ENCODE measurements at places on chromosomes 2 and 18.
A peak's percentile ranks its signal among the peaks of the same experiment; 100 is the strongest.

GRCh38 chr2:128925631-128926030 lies 607.0 kb upstream of the HS6ST1 start:
- DNase-seq = no peak

GRCh38 chr2:202610380-202610779 lies 24.4 kb upstream of the FAM117B start:
- no peak for DNase-seq

GRCh38 chr18:24396082-24396633 lies 1.5 kb downstream of the OSBPL1A start:
- no peak for DNase-seq

DNA sequence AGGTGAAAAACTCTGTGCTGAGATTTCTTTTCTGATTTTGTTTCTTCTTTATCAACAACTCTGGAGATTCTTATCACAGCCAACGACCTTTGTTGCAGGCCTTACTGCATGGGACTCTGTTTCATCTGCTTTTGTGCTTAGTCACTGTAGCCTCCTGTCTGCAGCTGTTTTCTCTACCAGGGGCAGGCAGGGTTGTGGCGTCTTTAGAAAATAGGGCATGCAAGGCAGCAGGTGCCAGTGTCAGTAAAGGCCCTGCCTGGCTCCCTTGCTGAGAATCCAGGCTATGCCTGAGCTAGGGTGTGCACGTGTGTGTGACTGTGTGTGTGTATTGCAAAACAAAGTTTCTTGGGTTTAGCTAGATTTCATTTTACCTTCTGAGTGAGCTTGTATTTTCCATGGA lies 14.6 kb upstream of the SLC9A2 start:
- DNase-seq = no peak

- no peak for DNase-seq
These were observed 29.4 kb downstream of the MAIP1 start for GRCh38 chr2:199984755-199985154.

DNA sequence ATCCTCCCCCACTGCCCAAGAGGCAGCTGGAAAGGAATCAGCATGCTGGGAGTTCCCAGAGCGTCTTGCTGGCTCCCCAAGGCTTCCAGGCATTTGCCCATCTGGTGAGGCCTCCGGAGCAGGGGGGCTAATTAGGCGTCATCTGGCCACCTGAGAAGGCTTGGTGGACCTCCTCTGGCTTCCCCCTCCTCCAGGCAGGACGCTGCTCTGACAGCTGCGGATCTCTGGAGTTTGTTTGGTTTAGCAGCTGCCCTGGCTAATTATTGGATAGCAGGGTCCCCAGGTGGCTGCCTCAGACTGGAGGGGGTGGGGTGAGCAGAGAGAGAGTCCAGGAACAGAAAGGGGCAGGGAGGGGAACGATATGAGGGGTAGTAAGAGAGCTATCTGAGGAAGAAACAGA lies 425.2 kb upstream of the MEX3C start:
- DNase-seq = no peak

DNA sequence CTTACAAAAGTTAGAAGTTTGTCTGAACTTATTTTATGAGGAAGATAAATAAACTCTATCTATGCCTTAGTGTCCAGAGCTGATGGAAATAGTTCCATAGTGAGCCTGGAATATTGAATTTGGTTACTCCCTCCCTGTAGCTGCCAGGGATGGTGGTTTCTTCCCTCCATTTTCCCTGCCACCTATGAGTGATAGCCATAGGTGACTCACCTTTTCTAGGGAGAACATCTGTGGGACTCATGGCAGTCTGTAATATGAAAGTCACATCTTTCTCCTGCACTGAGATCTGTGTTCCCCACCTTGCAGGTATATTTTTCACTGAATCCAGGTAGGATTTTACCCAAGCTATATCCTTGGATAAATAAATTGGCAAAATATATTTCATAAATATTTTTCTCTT lies 148.8 kb downstream of the TPGS2 start:
- no peak for DNase-seq

GRCh38 chr2:158729451-158729850 lies 65.7 kb upstream of the DAPL1 start:
- no peak for DNase-seq

DNA sequence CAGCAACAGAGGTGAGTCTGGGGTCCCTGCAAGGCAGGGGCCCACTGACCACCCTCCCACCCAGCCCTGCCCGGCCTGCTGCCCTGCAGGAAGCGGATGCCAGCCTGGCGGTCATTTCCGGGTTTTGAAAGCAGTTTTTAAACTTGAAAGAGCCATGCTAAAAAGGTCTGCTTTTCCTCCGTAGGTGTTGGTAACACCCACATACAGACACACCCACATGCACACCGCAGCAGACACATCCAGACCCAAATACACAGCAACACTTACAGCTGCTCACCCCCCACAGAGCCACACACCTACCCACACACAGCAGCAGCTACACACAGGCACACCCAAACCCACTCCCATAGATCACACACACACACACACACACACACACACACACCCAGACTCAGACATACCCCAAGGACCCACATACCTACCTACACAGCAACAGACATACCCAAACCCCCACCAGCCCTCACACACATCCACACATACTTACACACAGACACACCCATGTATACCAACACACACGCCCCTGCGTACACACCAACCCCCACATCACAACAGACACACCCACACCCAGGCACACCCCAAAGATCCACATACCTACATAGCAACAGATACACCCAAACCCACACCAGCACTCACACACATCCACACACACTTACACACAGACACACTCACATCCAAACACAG lies 7.6 kb downstream of the ZFP36L2 start:
- peak; percentile 70 for DNase-seq

- no peak for DNase-seq
These were observed 1.8 kb downstream of the RNF138 start for GRCh38 chr18:32093523-32093922.

- no peak for DNase-seq
These were observed 292.4 kb downstream of the SRBD1 start for GRCh38 chr2:45318686-45319085.

- DNase-seq = no peak
These were observed 92.6 kb downstream of the EPB41L3 start for GRCh38 chr18:5451150-5451549.

DNA sequence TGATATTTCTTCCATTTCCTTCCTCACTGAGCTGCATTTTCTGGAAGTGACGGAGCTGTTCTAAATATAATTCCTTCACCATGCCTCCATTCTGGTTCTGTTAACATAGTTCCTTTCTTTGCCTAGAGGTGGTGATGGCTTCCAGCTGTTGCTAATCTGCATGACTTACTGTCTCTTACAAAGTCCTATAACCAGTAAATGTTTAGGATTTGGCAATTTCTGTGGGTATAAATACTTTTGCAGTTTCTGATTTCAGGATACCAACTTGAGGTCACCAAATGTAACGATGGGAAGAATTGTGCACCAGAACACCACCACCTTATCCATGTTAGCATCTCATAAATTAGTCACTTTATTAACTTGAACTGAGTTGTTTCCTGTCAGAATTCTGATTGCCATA lies 101.7 kb upstream of the FN1 start:
- DNase-seq = no peak

DNA sequence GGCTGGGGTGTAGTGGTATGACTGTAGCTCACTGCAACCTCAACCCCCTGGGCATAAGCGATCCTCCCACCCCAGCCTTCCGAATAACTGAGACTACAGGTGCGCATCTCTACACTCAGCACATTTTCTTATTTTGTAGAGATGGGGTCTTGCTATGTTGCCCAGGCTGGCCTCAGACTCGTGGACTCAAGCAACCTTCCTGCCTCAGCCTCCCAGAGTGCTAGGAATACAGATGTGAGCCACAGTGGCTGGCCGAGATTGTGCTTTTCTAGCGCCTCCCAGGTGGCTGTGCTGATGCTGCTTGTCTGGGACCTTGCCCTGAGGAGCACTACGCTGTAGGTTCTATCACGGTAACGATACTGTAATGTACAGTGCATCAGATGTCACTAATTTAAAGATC lies 155.6 kb downstream of the AGAP1 start:
- no peak for DNase-seq

DNA sequence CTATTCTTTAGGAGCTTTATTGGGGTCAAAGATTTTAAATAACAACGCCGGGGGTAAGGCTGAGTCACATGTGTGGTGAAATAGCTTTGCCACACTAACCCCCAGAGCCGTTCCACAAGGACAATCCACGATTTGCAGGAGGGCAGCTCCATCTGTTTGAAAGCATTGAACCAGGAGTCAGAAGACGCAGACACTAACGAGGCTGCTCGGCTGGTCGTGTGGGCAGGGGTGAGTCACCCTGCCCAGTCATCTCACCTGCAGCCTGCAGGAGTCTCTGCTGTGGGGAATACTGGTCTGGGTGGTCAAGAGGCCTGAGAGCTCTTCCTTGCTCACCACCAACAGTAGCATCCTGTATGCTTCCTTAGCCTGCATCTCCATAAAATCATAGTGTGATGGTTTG lies 149.2 kb upstream of the NCK2 start:
- no peak for DNase-seq

DNA sequence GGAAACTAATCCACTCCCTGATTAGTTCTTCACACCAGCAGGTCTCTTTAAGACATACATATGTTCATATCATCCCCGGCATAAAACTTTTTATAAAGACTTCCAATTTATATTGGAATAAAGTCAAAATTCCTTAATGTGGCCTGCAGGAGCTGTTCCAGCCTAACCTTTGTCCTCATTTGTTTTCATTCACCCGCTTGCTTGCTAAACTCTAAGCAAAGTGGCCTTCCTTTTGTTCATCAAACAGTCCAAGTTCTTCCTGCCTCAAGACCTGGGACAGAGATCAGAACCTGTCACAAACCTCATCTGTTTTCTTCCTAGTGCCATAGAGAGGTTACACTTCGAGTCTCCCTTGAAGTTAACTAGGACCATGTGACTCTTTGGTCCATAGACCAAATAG lies 339.4 kb upstream of the ID2 start:
- DNase-seq = no peak

DNA sequence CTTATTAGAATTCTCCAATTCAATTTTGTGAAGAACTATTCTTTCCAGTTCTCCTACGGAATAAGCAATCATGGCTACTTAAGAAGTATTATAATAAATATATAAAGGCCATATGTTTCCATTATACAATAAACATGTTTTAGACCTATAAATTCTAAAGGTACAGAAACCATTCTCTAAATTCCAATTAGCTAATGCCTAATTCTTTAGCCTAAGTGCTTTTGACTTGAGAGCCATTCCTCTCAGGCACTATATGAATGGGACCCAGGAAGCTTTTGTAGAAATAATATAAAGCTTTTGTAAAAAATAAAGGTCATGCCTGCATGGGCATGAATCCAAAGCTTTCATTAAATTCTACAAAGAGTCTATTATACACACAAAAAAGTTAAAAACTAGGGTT lies 161.0 kb upstream of the UNC80 start:
- no peak for DNase-seq

DNA sequence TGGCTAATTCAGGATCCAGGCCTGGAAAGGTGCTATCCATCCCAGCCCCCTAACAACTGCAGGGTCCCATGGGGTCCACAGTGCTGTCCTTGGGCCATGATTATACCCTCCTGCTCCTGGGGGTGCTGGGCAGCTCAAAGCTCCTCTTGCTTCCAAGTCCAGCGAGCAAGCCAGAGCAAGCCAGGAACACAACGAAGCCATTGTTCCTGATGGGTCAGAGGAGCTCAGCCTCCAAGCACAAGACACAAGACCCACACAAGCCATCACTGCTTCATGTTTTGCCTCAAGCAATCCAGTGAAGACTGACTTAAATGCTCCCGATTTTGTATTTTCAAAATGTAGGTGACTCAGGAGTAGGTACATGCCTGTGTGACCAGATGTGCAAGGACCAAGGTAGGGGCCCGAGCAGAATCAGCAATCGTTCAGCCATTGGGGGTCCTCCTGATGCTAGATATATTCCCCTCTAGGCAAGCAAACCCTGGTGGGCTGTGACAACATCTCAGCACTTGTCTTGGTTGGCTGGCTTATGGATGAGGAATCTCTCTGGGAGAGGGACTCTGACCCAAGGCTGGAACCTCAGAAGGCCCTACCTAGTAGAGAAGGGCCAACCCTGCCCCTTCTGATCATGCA lies 90.8 kb downstream of the EPAS1 start:
- no peak for DNase-seq

DNA sequence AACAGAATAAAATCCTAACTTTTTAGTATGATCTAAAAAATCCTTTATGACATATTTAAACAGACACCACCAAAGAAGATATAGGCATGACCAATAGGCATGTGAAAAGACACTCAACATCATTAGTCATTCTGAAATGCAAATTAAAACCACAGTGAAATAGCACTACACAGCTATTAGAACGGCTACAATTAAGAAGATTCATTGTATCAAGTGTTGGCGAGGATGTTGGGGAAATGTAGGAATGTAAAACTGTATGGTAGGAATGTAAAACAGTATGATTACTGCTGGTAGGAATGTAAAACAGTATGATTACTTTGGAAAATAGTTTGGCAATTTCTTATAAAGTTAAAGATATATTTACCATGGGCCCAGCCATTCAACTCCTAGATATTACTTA lies 253.3 kb upstream of the TCF4 start:
- no peak for DNase-seq

- no peak for DNase-seq
These were observed at the start of gene LYPD6 for GRCh38 chr2:149330127-149331022. Gene LYPD6 (plus strand): TSS chr2:149330587. CDS start chr2:149437709, 107,122 bp downstream.

DNA sequence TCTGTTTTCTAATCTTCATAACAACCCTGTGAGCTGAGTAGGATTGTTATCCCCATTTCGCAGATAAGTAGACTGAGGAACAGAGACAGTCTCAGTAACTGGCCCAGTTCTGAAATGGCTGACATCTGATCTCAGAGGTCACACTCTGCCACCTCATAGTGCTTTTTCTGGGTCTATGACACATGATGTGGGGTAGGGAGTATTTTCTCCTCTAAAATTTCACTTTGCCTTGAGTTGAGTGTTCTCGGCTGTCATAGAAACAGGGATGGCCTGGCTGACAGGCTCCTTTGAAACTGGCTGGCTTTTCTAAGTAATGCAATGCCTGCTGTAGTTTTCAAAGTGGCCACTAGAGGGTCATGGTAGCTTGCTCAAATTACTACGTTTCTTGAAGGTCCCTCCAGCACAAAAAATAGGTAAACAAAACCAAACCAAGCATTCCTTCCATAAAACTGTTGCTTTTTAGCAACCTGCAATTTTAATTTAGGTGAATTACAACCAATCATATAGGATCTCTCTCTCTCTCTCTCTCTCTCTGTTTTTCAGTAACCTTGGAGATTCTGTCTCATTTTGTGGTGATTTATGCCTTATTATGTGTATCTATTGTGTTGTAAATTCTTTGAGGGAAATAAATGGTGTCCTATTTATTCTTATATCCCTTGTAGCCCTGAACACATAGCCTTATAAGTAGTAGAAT lies 84.2 kb upstream of the TTN start:
- no peak for DNase-seq

DNA sequence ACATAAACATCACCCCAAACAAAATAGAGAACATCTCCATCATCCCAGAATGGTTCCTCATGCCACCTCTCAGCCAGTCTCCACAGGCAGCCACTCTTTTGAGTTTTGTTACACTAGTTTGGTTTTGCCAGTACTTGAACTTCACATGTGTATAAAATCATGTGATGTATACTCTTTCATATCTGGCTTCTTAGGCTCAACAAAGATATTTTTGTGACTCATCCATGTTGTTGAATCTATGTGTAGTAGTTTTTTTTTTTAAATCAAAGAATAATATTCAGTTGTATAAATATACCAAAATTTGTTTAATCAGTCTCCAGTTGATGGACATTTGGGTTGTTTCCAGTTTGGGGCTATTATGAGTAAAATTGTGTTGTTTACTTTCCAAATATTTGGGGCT lies 75.9 kb downstream of the PMS1 start:
- DNase-seq = no peak

GRCh38 chr2:232974396-232974795 lies 38.7 kb downstream of the NGEF start:
- DNase-seq = no peak

- DNase-seq = no peak
These were observed 87.0 kb upstream of the SPATS2L start for GRCh38 chr2:200219309-200220113.
